Upper lobe of left lung (tissue), 6 donors: ENCODE measurements at places on chromosomes 6 and 20. TPM values are rescaled to one million over a fixed set of nuclear protein-coding genes. Genes with fewer than 3 reads are reported as not detected.

The ARMH2 gene
- total RNA-seq = 2.4 TPM

The SNX5 gene
- total RNA-seq = 72.0 TPM

The NT5E gene
- 7.3 TPM for total RNA-seq

The IFT52 gene
- total RNA-seq = 18.7 TPM

The PRDM13 gene
- not detected for total RNA-seq
